Endothelial cell (in vitro differentiated cells): ENCODE measurements at places on chromosomes 6 and 20.

- DNase-seq: no peak
These were observed 8.4 kb upstream of the ZBTB24 start for GRCh38 chr6:109491207-109491938.

GRCh38 chr6:56484669-56485068, 158.0 kb downstream of the DST start:
- DNase-seq: no peak

DNA sequence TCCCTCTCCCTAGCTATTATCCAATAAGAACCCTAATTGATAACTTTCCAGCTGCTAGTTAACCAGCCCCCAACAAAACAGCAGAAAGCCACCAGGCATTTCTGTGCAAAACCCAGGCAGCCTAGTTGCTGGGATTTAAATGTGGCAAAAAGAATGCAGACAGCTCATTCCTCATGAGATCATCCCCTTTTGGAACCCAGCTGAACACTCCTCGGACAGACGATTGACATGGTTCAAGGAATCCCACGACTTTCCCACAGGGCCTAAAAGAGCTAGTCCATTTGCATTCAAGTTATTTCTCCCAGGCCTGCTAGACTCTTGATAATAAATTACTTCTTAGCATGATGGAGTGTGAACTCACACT, 24.0 kb downstream of the JAG1 start:
- DNase-seq: no peak

DNA sequence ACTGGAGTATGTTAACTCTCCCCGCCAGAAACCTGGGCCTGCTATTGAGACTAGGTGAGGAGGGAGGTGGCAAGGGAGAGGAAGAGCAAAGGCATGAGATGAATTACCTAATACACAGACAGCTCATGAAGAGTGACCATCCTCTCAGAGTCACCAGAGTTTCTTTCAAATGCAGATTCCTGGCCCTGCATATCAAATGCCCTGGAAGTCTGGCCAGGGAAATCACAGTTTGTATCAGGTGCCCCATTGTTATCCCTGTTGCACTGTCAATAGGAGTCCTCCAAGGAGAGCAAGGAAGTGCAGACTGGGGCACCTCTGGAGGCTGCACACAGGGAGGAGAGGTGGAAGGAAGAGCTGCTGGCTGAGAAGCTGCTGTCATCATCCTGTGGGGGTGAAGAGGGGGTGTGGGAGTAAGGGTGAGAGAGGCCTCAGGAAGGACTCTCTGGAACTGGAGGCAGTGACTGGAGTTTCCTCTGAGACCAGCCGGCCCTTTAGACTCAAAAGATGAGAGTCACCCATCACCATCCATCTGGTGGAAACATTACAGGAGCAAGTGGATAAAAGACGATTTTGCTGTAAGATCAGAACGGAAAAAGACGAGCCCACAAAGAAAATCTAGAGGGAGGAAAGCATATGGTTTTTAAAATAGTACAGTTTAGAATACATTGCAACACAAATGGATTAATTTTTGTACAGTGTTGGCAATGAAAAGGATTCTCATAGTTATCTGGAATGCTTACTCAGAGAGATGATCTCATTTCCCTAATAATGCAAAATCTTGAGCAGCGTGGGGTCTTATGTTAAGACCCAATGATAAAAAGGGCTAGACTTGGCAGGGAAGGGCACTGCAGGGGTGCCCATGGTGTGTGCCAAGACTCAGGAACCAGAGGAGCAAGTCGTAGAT, 268.1 kb downstream of the UST start:
- no peak for DNase-seq

- no peak for DNase-seq
These were observed 18.9 kb downstream of the NEDD9 start for GRCh38 chr6:11213422-11214021.

GRCh38 chr6:107132330-107132954, 17.1 kb upstream of the BEND3 start:
- DNase-seq: peak; percentile 31

DNA sequence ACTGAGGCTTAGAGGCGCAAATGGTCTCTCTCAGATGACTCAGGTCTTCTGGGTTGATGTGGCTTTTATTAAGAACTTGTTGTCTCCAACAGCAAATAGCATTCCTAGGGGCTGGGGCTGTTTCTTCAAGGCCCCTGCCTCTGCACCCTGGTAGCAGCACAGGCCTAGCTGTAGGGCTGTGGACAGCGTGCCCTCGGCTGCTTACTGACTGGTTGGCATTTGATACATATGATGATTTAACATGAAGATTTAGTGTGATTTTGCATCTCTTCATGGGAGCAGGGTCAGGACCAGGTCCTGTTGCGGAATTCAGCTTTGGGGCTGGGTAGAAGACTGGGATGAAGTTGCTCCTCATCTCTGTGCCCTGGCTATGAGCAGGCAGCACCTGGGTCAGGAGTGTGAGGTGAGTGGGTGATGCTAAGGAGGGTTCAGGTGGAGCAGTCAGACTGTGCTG, 24.3 kb upstream of the IER3 start:
- no peak for DNase-seq

DNA sequence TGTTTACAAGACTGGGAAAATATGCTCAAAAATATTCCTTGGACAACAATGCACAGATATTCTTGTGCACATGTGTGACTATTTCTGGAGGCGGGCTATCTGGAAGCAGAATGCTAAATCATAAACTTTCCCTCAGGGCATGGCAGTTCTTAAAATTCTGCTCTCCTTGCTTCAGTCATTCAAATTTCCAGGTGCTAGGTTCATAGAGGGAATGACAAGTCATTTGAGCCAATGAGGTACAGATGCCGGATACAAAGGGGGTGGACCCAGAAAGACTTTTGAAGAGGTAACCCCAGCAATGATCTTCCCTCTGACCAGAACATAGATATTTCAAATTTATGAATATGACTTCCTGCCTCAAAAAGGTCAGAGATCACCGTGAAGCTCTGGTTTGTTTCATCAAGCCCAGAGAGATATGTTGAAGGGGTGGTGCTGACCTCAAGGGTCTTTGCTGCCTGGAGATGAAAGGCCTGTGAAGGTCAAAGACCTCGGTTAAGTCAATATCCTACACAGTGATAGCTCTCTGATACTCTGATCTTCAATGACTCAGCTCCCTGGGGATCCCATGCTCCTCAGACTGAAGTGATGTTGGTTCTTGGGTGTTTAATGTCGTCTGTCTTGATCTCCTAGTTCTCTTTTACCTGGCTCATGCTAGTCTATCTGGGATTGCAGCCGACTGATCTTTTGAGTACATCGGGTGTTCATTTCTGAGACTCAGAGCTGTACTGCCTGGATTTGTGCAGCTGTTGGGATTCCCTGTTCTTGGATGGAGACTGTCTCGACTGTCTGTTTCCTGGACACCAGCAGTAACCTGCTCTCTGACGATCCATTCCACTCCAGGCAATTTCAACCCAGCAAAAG, 47.5 kb upstream of the TSHZ2 start:
- no peak for DNase-seq

- DNase-seq: no peak
These were observed 30.1 kb upstream of the TGM6 start for GRCh38 chr20:2350606-2351005.

GRCh38 chr6:16999491-17000436, 102.1 kb upstream of the STMND1 start:
- no peak for DNase-seq

- DNase-seq: no peak
These were observed 99.2 kb downstream of the MYLK4 start for GRCh38 chr6:2651536-2651935.

DNA sequence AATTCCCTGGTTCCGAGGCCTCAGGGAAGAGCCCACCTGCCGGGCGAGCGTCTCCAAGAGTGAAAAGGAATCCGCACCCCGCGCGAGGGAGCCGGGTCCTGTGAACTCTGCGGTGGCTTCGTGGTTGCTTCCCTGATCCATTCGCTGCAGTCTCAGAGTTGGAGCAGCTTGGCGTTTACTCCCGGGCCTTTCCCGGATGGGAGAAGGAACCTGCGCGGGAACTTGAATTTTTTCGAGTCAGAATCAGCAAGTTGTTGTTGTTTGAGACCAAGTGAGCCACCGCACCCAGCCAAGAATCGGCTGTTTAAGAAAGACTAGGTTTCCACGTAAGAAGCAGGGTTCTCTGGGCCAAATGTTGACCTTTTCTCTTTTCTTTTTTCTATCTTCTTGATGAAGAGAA, 12.9 kb downstream of the PRSS16 start:
- peak; percentile 29 for DNase-seq

- no peak for DNase-seq
These were observed 2.5 kb downstream of the LY6G6D start for GRCh38 chr6:31717499-31718222.

GRCh38 chr6:4922488-4923037, 81.3 kb downstream of the RPP40 start:
- no peak for DNase-seq

GRCh38 chr20:2653556-2654383, 1.3 kb downstream of the NOP56 start:
- no peak for DNase-seq

DNA sequence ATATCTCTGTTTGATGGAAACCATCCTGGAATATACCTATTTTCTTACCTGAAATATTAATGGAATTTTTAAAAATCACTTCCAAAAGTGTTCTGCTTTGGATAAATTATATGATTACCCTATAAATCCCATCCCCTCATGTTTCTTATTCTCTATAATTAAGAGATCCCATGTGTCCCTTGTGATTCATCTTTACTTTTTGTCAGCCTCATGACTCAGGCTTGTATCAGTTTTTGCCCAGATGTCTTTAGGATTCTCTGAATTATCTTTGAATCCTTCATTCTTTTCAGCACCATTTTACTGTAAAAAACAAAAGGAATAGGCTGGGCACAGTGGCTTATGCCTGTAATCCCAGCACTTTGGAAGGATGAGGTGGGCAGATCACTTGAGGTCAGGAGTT, 804.5 kb upstream of the CITED2 start:
- no peak for DNase-seq

- no peak for DNase-seq
These were observed 130.2 kb upstream of the SYNDIG1 start for GRCh38 chr20:24339210-24339641.

DNA sequence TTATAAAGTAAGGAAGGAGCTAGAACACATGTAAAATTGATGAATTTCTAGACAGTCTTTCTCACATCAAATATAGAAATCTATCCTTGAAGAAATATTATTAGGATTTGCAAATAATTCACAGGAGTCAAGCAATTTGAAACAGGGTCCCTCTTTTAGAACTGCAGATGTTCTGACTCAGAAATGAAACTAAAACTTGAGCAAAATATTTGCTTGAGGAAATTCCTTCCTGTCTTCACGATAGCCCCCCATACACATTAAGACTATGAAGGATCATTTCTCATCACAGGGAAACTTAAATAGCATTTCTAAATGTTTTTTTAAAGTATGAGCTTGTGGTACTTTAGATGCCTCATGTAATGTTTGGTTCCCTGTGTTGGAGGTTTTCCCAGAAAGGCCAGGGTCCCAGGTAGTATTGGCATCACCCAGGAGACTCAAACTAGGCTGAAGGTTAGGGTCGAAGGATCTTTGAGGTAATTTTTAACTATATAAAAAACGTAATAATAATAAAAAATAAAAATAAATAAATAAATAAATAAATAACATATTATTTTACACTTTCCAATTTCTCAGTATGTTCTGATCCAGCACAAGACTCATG, 144.0 kb upstream of the TBX18 start:
- no peak for DNase-seq

- peak; percentile 37 for DNase-seq
These were observed 29.6 kb downstream of the PCNA start for GRCh38 chr20:5090191-5090590.

- DNase-seq: no peak
These were observed 93.0 kb upstream of the MAFB start for GRCh38 chr20:40782043-40782368.

- no peak for DNase-seq
These were observed 47.5 kb downstream of the ERMARD start for GRCh38 chr6:169798764-169799473.

GRCh38 chr6:4653141-4653540, 123.1 kb upstream of the CDYL start:
- no peak for DNase-seq

DNA sequence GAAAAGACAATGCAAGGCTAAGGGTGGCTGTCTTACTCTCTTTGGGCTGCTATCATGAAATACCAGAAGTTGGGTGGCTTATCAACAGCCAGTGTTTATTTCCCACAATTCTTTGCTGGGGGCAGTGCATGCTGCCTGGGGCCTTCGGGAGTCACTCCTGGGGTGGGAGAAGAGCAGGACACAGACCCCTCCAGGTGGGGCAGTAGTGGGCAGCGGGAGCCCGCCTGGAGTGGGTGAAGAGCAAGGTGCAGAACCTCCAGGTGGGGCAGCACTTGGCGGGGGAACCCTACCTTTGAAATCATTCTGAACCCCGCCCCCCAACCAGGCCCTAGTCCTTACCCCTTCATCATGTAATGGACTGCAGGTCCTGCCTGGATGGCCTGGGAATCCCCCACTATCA, 69.6 kb upstream of the THBS2 start:
- no peak for DNase-seq

- no peak for DNase-seq
These were observed 1.5 kb downstream of the ZBTB46 start for GRCh38 chr20:63829603-63829944.

GRCh38 chr6:88983532-88983931, 20.1 kb upstream of the RNGTT start:
- DNase-seq: peak; percentile 48

DNA sequence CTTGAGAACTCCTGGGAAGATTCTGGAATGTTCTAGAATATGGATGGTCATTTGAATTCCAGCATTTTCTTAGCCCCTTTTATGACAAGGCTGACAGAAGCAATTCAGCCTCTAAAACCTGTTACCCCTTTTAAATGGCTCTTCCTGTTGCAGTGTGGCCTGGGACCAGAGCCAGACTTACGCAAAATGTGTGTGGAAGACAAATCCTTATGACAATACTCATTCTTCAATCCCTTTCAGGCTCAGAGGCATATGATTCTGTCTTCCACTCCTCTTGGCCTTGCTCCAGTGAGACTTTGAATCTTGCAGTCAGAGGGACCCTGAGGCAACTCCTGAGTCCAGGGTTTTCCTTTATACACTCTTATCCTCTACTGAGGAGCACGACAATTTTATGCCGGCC, 287.0 kb downstream of the CLIC5 start:
- no peak for DNase-seq

DNA sequence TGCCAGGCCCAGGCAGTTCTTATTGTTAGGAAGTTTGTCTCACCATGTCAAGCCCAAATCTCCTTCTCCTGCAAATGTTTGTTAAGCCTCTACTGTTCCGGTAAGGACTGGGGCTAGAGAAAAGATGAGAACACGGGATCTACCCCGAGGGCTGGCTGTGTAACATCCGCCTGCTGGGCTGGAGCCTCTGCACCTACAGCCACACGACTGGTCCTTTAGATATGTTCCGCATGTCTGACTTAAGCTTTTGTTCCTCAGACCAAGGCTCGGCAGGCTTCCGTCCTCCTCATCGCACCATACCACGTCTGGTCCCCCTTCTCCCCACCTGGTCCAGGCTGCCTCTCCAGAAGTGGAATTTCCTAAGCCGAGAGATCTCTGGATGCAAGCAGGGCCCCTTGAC, 2.6 kb downstream of the GHRH start:
- no peak for DNase-seq

GRCh38 chr20:15561070-15561569, 1012.1 kb downstream of the KIF16B start:
- DNase-seq: no peak

GRCh38 chr6:20657274-20657800, 123.1 kb downstream of the CDKAL1 start:
- DNase-seq: no peak

GRCh38 chr6:130766239-130767144, 60.7 kb upstream of the SMLR1 start:
- DNase-seq: no peak
